ENCODE measurements at places on chromosomes 7 and 10.

DNA sequence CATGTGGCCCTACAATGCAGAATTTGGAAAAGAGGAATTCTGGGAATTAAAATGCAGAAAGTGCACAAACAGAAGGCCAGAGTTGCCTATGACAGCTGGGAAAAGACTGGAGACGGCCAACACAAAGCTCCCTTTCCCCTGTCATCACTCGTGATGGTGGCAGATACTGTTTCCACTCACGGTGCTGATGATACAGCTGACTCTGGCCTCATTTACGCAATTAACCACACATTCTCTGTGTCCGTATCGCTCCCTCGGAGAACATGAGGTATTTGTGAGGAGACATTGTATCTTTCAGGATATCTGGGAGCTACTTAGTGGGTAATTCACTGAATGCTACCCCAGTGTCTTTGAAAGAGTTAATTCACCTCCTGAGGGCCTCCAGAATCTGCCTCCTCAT lies 172.8 kb downstream of the TAX1BP1 start:
- DNase-seq = no peak

- DNase-seq = no peak
Measured at GRCh38 chr7:29812185-29812876, 6.0 kb downstream of the WIPF3 start.

- DNase-seq = no peak
Measured at GRCh38 chr10:91035650-91036292, 114.9 kb upstream of the ANKRD1 start.

DNA sequence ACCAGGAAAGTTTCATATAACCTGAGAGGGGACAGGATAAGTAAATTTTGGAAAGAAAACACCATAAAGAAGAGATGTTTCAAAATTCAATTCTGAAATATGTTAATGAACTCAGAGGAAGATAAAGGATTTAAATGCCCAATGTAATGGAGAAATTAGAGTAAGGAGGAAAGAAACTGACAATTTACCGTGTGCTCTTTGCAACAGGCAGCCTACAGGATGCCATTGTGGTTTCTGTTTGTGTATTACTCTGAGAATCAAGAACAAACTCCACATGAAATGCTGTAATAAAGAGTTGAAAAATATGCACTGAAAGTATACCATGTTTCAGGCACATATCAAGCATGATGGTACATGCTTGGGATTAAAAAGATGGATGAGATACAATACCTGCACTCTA lies 44.8 kb upstream of the GLCCI1 start:
- DNase-seq = no peak

DNA sequence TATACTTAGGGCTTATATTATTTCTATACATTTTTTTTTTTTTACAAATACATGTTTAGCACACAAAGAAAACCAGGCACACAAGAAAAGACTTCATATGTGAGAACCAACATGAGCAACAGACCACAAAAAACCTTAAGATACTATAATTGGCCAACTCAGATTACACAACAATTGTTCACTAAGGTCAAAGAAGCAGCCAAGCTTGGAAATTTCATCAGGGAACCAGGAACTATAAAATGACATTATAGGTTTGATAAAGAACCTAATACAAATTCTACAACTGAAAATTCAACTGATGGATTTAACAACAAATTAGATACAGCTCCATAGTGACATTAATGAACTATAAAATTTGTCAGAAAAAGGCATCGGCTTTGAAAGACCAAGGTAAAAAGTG lies 4.4 kb upstream of the LUC7L2 start:
- no peak for DNase-seq

GRCh38 chr10:74103560-74104258 lies 46.9 kb downstream of the AP3M1 start:
- DNase-seq = no peak

DNA sequence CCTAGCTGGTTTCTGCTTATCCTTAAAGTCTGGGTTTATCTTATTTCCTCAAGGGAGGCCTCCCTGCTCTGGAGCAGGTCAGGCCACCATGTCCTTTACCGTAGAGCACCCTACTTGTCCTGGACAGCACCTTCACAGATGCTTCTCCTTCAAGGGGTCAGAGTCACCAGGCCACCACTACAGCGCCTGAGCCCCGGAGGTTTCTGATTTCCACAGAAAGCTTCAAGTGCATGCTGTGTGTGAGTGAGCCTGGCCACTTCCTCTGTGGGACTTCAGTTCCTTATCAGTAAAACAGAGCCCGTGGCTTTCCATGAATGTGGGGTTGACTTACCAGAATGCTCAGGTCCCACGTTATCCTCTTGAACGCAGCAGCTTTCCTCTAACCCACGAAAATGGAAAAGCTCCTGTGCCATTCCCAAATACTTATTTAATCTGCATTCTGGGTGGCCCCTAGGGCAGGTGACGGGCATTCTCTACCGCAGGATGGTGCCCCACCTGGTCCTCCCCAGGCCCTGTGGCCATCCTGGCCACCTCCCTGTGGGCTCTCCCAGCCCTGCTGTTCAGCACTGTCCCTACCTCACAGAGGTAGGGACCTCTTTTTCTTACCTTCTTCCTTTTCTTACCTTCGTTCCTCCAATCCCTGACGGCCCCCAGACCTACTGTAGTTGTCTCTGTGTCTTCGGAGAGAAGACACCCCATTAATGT lies 1.4 kb upstream of the DOCK1 start:
- DNase-seq = no peak
